ENCODE measurements at places on chromosomes 6 and 20.
A peak's percentile ranks its signal among the peaks of the same experiment; 100 is the strongest.

DNA sequence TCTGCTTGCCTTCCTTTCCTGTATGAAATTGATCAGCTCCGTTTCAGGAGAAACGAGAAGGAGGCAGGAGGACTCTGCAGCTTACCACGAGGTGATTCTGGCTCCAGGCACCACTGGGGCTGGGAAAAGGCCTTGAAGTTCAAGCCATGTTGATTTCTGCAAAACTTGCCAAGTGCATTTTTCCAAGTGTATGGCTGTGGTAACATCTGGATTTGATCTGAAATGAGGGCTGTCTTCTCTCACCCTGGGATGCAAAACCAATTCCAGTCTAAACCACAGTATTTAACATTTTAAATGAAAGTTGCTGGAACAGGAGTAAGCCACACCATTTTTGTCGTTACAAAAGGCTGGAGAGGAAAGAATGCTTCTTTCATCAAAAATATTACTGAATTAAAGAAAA is 36.1 kb upstream of the FAM210B start:
- no peak for DNase-seq

DNA sequence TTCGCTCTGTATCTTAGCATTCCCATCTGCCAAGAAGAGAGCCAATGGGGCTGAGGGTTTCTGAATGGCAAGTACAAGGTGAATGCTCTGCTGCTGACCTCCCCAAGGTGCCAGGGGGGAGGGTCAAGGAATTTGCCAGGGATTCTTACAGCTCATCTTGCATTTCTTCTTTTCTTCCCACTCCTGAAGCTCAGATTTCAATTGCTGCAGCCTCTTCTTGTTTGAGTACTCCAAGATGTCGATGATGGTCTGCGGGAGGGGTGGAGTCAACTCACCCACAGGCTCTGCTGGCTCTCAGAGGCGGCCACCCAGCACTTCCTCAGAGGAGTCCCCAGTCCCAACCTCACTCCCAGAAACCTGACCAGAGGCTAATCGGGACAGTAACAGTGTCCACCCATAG is 12.4 kb downstream of the C20orf96 start:
- no peak for DNase-seq

- no peak for DNase-seq
These were observed 19.5 kb upstream of the NPEPL1 start for GRCh38 chr20:58673119-58673518.

DNA sequence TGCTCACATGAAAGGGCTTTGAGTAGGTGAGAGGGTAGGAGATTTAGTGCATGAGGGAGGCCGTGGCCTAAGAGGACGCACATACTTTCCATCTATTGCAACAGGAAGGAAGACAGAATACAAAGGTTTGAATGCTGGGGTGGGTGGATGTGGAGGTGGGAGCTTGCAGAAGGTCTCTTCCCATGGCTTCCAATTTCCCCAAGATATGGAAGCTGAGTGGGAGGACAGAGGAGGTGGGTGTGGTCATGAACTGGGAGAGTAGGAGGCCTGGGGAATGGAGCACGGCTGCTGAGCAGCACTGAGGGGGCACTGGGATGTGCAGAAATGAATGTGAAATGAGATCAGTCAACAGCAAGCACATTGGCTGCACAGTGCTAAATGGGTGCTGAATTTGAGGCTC is 70.3 kb downstream of the SCML4 start:
- no peak for DNase-seq

GRCh38 chr6:158046201-158047126 is 64.8 kb downstream of the SYNJ2 start:
- no peak for DNase-seq

- no peak for DNase-seq
These were observed 245.9 kb upstream of the HSF2 start for GRCh38 chr6:122153557-122153956.

DNA sequence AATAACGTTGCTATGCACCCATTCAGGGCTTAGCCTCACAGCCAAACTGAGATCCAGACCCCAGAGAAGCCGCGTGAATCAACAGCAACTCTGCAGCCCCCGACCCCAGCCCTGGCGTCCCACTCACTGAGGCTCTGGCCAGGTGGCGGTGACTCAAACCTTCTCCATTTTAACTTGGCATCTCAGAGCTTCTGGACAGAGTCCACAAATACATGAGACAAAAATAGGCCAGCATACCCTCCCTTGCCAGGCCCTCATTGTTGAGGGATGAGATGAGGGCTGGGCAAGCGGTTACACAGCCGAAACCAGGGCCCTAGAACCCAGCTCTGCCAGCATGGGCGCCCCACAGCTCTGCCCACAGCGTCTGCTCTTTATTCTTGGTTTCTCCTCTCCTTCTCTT is 118.4 kb downstream of the MYLK4 start:
- peak; percentile 55 for DNase-seq

DNA sequence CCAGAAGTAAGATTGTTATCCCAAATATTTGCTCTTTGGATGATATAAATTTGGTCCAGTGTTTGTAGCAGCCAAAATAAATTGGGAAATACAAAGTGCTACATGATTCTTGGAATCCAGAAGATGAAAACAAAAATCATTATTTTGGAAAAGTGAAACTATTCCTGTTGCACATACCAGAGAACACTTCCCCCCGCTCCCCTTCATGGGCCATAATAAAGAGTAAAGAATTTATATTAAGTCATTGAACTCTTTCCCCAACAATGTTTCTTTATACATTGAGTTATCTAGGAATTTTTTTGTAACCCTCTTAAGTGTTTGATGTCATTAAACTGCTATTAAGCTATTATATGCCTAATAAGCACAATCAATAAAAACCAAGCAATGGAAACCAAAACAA is 490.4 kb upstream of the HS3ST5 start:
- DNase-seq, result no peak

GRCh38 chr20:31780839-31781238 is 38.3 kb upstream of the MYLK2 start:
- no peak for DNase-seq

GRCh38 chr6:45421709-45422502 is 44.2 kb upstream of the SUPT3H start:
- peak; percentile 78 for DNase-seq

- peak; percentile 74 for DNase-seq
These were observed 10.8 kb upstream of the RNF24 start for GRCh38 chr20:4026093-4026601.

- DNase-seq, result peak; percentile 81
These were observed 1.0 kb upstream of the PCIF1 start for GRCh38 chr20:45933266-45934045.

DNA sequence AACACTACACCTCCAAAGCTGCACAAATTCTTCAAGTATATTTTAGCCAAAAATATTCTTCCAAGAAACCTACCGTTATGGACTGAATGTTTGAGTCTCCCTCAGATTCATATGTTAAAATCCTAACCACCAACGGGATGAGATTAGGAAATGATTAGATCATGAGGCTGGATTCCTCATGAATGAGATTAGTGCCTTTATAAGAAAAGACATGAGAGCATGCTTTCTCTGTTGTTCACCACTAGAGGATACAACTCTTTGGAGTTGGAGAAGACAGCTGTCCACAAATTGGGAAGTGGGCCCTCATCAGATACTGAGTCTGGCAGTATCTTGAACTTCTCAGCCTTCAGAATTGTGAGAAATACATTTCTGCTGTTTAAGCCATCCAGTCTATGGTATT is 7.1 kb upstream of the SLC17A4 start:
- no peak for DNase-seq

- no peak for DNase-seq
These were observed 93.8 kb upstream of the RPS6KA2 start for GRCh38 chr6:166720856-166721255.

- no peak for DNase-seq
These were observed 32.2 kb downstream of the PYGB start for GRCh38 chr20:25280051-25280573.

DNA sequence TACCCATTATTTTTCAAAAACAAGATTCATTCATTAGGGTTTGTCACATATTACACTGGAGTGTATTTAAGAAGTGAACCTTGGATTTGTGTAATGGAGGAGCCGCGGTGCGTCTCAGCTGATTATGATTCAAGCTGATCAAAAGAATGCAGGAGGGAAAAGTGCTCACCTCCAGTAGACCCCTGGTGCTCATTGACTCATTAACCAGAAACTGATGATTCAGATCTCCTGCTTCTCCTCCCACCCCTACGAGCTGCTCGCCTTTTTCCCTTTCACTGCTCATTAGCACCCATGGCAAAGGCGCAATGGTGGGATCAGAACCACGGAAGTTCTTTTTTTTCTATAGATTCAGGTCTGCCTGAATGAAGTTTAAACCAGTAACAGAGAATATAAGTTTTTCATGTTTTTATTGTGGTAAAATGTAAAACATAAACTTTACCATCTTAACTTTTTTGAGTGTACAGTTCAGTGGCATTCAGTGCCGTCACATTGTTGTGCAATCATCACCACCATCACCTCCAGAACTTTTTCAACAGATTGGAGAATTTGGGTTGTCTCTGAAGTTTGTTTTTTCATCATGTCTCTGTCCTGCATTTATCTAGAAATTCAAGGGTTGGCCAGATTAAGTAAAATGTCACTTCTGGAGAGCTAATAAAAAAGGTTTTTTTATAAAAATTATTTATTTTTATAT is 101.6 kb downstream of the LINC00237 start:
- no peak for DNase-seq

GRCh38 chr20:1566701-1567100 is 9.2 kb upstream of the SIRPD start:
- DNase-seq, result no peak

DNA sequence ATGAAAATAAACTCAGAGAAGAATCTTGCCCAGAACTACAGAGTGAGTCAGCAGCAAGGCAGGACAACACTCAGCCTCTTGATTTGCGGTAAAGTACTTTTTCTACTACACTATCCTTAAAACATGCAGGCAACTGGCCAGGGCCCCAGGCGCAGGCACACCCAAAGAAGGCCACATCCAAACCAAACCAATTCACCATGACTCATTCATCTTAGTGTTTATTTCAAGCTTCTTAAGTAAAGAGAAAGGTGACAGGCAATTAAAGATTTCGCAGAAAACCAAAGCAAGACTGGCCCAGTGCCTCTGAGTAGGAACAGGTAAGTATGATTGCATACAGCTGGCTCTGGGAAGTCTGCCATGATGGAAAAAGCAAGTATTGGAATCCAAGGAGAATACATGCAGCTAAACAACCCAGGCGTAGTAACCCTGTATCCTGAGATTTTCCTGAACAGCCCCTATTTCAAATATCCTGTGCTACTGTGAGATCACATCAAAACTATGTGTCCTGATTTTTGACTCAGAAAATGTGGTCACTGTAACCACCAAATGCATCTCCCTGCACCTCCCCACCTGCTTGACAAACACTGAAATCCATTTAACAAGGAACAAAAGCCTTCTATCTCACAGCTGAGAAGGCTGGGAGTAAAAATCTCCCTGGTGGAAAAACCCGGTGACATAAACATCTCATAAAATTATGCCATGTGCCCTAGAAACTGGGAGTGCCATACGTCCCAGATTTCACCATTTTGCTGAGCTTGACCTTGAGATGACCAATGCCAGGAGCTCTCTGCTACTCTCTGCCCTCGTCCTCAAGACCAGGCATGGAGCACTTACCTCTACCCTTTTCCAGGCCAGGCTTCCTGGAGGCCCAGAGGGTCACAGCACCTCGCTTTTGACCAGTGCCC is 12.4 kb downstream of the WFDC3 start:
- DNase-seq, result peak; percentile 93

Measured in femur (tissue), 1 donor.